Ovary (tissue), 10 donors: ENCODE measurements at places on chromosomes 3 and 15. TPM values are rescaled to one million over a fixed set of nuclear protein-coding genes. Genes with fewer than 3 reads are reported as not detected.

CLRN1 gene
- polyA plus RNA-seq, result not detected

- DNase-seq, result no peak
Observed at GRCh38 chr3:17137321-17137826, 252.6 kb downstream of the PLCL2 start.

- no peak for DNase-seq
Observed at GRCh38 chr15:64166102-64166890, 3.5 kb upstream of the PPIB start.

GRCh38 chr3:184784731-184785500 is 27.1 kb upstream of the VPS8 start:
- DNase-seq, result no peak

GRCh38 chr3:11220230-11220629 is 52.0 kb upstream of the ATG7 start:
- DNase-seq, result no peak

- no peak for DNase-seq
Observed at GRCh38 chr15:77410701-77411618, 8.9 kb downstream of the PEAK1 start.

- peak; percentile 82 for DNase-seq
Observed at GRCh38 chr3:11719406-11720303, 75.9 kb upstream of the VGLL4 start.

DNA sequence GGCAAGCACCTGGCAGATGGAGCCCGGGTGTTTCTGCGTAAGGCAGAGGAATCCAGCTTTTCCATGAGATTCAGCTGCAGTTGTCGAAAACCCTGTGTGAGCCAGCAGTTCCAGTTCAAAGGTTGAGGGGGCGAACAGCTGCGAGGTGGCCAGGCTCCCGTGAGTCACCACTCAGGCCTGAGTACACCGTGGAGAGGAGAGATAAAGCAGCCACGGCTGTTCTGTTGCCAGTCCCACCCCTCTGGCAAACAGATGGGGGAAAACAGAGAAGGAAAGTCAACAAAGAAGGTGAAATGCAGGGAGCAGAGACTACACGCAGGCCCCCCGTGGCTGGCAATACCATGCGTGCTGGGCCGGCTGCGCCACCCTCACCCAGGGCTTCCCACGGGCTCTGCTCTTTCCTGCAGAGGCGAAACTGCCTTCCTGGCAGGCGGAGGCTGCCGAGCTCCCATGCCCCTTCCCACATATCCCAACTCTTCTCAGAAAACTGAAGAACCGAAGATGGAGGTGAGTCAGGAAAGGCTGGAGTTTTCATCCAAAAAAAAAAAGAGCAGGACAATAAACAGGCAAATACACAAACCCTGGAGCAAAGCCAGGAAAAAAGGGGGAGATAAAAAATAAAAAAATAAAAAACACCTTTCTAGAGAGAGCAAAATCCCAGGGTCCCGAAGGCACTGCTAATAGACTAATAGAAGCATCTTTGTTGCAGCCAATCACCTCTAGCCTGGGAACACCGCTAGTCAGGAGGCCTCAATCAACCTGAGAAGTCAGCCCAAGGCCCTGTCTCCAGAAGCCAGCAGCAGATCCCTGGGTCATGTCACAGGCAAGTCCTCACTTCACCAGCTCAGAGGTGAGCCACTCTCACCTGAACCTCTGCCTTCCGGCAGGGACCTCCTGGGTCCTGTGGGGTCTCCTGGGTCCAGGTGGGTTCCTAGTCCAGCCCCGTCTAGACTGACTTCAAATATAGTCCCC is 37.7 kb downstream of the FAM174B start:
- DNase-seq, result peak; percentile 93

GRCh38 chr3:193506921-193507320 is 47.8 kb downstream of the ATP13A4 start:
- DNase-seq, result no peak
